ENCODE measurements at places on chromosomes 2 and 18.

DNA sequence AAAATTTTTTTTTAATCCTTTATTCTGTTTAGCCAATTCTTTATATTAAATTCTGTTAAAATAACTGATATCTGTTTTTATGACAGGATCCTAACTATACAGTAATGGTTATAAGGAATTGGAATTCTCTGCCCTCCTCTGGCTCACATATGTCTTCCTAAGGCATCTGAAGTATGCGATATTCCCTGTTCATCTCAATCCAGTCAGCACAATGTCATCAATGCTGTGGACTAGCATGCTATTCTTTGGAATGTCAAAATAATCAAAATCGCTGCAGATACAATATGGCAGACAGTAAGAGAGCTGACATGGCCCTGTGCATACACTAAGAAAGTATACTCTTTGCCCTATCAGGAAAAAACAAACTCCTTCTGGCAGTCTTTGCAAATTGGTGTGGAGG, 107.6 kb downstream of the AP1S3 start:
- DNase-seq = no peak

GRCh38 chr2:112972423-112973086, 5.3 kb upstream of the IL36G start:
- no peak for DNase-seq

DNA sequence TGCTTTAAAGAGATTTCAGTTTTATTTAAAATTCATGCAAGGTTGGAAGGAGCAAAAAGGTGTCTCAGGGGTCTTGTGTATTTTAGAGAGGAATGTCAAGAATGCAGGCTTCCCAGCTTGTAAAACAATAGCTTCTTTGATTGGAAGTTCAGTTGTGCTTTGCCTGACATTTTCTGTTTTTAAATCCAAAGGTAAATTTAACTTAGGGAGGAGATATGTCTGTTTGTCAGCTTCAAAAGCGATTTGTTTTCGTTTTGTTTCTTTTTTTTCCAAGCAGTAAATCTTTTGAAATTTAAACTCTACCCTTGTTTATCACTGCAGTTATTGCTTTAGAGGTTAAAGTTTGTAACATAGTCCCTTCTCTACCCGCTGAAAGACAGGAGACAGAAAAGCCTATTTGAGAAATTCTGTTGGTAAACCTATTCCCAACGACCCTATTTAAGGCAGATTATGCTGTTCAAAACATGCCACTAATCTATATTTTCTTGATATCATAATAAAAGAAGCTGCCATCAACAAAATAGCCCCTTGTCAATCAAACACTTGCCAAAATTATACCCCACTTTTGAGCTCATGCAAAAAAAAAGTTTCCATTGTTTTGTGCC, 639.6 kb downstream of the IRS1 start:
- DNase-seq = no peak

DNA sequence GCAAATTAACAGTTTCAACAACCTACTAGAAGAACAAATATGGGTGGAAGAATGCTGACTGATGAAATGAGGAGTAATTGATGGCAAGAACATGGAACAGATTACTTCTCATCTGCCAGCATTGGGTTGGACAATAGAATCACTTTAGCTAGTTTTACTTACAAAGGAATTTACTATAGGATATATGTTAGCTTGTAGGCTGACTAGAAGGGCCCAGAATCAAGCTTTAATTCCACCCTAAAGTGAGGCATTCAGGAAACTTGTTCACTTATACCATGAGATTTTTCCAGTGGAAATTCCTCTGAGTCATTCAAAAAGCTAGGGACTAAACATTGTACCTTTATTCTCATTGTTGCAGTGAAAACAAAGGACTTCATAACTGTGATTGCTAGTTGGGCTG, 5.0 kb upstream of the ZSWIM2 start:
- no peak for DNase-seq

DNA sequence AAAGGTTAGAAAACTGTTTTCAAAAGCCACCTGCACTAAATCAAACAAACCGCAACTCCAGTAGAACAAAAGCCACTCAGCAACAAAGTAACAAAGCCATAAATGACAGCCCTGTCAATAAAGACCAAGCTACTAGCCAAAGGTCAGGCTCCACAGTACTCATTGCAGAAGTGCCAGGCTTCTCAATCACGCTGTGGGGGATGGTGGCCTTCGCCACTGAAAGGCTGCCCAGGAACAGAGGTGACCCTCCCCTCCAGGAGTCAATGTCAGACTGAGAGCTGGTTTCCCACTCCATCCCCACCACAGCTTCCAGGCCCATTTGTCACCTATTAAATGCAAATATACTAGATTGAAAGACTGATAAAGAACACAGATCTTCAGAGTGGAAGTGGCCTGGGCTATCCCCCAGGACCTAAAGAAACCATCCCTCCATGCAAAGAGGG, 5.9 kb downstream of the ATP8B1 start:
- DNase-seq = no peak

DNA sequence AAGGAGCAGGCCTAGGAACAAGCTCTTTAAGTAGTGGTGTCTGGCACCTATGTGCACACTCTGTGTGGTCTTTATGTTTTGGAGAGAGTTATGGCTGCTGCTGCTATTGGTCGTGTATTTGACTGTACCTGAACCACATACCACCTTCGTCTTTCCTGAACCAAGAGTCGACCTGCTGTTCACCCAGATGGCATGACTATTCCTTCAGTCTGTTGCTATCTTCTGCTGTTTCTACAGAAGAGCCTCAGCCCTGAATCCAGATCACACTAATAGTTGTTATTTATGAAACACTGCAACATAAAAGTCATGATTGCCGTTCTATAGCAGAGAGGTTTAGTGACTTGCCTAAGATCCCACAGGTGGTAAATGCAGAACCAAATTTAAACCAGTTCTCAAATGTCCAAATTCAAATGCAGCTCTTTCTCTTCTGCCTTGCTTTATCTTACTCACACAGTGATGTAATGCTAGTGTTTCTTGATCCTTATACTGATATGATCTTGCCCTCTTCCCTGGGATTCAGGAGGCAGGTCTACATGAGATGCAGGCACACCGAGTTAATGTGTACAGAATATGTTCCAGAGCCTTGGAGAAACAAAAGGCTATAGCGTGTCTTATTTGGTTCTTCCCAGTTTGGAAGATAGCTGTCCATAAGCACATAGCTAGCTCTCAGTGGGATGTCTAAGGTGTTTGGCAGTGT, 122.1 kb upstream of the FOSL2 start:
- no peak for DNase-seq

DNA sequence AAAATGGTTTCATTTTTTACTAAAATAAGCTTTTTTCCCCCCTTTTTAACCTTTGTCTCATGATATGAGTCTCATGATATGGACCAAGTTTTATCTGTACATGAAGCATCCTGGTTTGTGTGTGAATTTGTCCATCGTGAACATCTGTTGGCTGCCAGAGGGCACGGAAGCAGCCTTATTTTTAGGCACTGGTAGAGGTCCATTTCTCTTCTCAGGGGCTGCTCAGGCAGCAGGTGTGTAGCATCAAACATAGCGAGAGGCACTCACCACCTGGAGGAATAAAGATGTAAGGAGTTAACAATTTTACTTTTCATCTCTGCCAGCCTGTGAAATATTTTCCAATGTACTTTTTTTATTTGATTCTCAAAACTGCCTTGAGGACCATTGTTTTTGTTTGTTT, 134.5 kb downstream of the RHBDD1 start:
- DNase-seq = no peak

GRCh38 chr2:78540255-78540654, 485.2 kb upstream of the REG3G start:
- no peak for DNase-seq

DNA sequence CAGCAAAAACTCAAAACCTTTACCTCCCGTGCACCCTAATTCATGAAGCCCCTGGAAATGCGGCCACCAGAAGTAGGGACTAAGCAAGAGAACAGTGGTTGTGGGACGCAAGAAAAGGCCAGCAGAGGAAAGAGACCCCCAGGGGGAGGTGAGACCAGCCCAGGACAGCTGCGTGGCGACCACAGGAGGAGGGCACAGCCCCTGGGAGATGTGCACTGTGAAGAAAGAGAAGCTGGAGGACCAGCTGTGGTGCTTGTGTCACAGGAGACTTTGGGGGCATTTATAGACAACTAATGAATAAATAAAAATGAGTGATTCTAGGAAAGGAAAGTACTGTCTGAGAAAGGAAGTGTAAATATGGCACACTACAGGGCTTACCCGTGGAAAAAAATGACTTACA, 263.8 kb downstream of the EIPR1 start:
- no peak for DNase-seq
